ENCODE measurements at places on chromosomes 3 and 15. TPM values are rescaled to one million over a fixed set of nuclear protein-coding genes. Genes with fewer than 3 reads are reported as not detected.

DNA sequence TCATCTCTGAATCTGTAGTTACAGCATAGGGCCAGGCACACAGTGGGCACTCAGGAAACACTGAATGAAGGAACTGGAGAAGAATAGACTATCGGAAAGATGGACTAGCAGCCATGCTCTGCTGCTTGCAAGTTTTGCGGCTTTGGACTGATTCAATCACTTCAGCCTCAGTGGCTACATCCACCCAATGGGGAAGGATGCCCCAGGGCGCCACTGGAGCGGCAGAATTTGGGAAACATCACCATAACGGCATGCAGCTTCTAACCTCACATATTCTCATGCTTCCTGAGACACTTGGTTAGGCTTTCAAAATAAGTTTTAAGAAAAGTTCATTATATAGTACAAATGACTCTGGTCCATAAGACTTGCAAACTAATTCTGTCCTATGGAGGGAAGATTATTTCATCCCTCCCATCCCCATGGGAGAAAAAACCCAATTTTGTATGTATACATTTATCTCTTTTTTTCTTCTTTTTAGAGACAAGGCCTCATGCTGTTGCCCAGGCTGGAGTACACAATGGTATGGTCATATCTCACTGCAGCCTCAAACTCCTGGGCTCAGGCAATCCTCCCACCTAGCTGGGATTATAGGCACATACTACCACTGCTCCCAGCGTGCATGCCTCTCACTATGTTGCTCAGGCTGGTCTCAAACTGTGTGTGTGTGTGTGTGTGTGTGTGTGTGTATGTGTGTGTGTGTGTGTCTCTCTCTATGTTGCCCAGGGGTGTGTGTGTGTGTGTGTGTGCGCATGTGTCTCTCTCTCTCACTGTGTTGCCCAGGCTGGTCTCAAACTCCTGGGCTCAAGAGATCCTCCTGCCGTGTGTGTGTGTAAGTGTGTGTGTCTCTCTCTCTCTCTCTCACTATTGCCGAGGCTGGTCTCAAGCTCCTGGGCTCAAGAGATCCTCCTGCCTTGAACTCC, 4.1 kb upstream of the FANCD2 start:
- H3K4me1 ChIP-seq: peaks cover 39% of the 10 kb centered on the region
- peaks cover 12% of the 10 kb centered on the region for H3K36me3 ChIP-seq
- no peak overlapping the region for H3K4me3 ChIP-seq
- no peaks in the 10 kb centered on the region for H3K27me3 ChIP-seq
- H3K27ac ChIP-seq: no peak overlapping the region
- no peak for DNase-seq

- H3K36me3 ChIP-seq: no peaks in the 10 kb centered on the region
- no peaks in the 10 kb centered on the region for H3K27me3 ChIP-seq
- peak overlapping the region; percentile 73 for H3K27ac ChIP-seq
- DNase-seq: peak; percentile 94
Observed at GRCh38 chr3:160376681-160377080, 22.3 kb downstream of the IFT80 start.

DNA sequence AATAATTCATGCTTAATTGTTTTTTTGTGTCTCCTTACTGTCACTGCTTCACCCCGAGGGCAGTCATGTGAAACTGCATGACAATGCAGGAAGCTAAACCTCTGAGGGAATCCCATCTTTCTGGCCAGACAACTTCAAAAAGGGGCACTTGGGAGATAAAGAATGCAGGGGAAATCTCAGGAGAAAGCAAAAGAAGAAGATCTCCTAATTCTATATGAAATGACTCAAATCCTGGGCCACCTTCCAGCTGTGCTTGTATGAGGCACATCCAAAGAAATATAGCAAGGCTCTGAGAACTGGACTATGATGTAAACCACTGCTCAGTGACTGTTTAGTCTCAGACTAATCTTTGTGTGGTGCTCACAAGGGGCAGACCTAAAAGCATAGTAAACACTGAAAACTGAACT, 22.6 kb upstream of the UMPS start:
- peaks cover 12% of the 10 kb centered on the region for H3K4me1 ChIP-seq
- H3K36me3 ChIP-seq: no peaks in the 10 kb centered on the region
- H3K27me3 ChIP-seq: peaks cover 16% of the 10 kb centered on the region
- 0 out of 2 replicates have a peak overlapping the region, but pooled peaks have one; percentile 1 for H3K4me3 ChIP-seq

GRCh38 chr15:52105846-52106245, 6.7 kb downstream of the BCL2L10 start:
- H3K4me3 ChIP-seq: no peak overlapping the region
- H3K4me1 ChIP-seq: peaks cover 6% of the 10 kb centered on the region
- no peaks in the 10 kb centered on the region for H3K36me3 ChIP-seq
- DNase-seq: no peak
- no peaks in the 10 kb centered on the region for H3K27me3 ChIP-seq
- no peak overlapping the region for H3K27ac ChIP-seq

DNA sequence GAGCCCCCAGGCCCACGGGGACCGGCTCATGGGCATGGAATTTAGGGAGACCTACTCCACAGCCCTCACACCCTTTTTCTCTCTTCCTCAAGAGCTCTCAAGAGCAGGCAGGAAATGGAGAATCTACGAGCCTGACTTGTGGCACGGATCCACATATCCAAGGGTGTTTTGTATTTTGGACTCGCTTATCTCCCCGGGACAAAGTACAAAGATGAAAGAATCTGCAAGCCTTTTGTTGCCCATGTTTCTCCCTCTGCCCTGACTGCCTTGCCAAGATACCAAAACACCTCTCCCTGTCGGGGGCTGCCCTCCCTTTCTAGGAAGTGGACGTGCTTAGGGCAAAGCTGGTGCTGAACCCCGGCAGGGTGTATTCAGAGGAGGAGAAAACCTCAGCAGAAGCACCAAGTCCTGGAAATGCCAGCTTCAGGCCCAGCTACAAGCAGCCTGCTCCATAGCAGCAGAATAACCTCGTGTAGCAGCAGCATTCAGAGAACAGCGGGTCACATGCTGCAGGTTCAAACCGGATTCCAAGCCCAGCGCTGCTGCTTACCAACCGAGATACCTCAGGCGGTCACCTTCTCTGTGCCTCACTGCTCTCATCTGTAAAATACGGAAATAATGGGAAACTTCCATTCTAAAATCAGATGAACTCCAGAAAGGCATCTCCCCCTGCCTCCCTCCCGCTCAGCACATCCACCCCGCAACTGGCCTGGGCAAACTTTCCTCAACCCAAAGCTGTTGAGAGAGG, 35.2 kb downstream of the DNASE1L3 start:
- peaks cover 11% of the 10 kb centered on the region for H3K36me3 ChIP-seq
- H3K27ac ChIP-seq: no peak overlapping the region
- H3K4me1 ChIP-seq: peaks cover 6% of the 10 kb centered on the region
- H3K4me3 ChIP-seq: no peak overlapping the region
- DNase-seq: peak; percentile 39

Gene ALPK3
- polyA plus RNA-seq: not detected

GRCh38 chr15:101349047-101349951, 54.3 kb upstream of the SNRPA1 start:
- peaks cover 37% of the 10 kb centered on the region for H3K27me3 ChIP-seq
- no peak for DNase-seq
- no peak overlapping the region for H3K4me3 ChIP-seq
- no peaks in the 10 kb centered on the region for H3K36me3 ChIP-seq
- no peaks in the 10 kb centered on the region for H3K4me1 ChIP-seq

GRCh38 chr3:43038010-43038409, 58.9 kb downstream of the GASK1A start:
- no peak overlapping the region for H3K4me3 ChIP-seq
- no peak for DNase-seq
- no peak overlapping the region for H3K27ac ChIP-seq

- peak; percentile 52 for DNase-seq
- H3K27me3 ChIP-seq: no peaks in the 10 kb centered on the region
- H3K4me1 ChIP-seq: peaks cover 18% of the 10 kb centered on the region
- no peak overlapping the region for H3K27ac ChIP-seq
- no peaks in the 10 kb centered on the region for H3K36me3 ChIP-seq
Observed at GRCh38 chr15:66927201-66928077, 138.0 kb upstream of the SMAD3 start.

DNA sequence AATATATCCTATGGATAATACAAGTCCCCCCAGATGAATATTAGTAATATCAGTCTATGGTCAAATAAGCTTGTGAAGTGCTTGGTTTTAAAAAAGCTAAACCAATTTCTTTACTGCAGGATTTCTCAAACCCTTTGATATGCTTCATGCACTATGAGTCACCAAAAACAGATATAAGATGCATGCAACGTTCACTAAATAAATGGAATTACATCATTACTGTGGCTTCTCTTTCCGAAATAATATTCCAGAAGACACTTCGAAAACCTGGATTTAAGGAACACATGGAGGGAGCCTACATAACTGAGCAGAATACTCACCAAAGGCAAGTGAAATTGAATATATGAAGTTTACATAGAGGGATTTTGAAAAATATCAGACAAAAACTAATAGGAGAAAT, 126.3 kb upstream of the ABI3BP start:
- peaks cover 9% of the 10 kb centered on the region for H3K4me1 ChIP-seq
- no peaks in the 10 kb centered on the region for H3K27me3 ChIP-seq
- no peak overlapping the region for H3K4me3 ChIP-seq
- DNase-seq: peak; percentile 73
- no peak overlapping the region for H3K27ac ChIP-seq

Gene SLC51A
- 6.0 TPM for polyA plus RNA-seq

Data from GM23248 (cell line).